ENCODE measurements at places on chromosomes 1 and 21.

DNA sequence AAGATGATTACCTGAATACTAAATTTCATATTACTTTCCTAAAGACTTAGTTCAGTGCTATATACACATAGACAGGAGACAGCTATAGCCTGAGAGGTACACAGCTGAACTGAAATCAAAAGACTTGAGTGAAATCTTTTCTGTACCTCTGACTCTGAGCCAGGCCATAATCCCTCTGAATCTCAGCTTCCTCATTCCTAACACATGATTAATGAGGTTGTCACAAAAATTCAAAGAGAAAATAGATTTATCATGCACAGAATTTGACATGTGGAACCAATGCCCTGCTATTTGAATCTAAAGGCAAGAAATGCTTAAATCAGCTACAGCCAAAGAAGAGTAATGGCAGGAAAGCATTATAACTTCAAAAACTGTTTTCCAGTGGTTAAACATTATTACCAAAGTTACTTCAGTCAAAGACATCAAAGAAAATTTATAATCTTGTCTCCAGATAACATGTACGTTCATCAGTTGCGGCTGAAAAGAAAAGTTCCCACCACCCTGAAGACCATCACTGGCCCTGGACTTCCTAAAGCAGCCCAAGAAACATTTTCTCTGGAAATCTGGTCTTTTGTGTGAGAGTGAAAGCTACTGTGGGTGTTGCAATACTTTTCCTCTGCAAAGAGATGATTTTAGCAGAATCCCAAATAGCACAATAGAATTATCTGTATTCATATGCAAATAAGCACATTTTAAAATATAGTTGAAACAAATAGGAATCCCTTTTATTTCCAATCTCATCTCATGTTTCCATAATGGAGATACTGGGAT lies 13.8 kb upstream of the ATP1A1 start:
- H3K4me3 ChIP-seq = no peak overlapping the region
- DNase-seq = no peak
- H3K27ac ChIP-seq = no peak overlapping the region
- H3K36me3 ChIP-seq = no peaks in the 10 kb centered on the region
- no peaks in the 10 kb centered on the region for H3K4me1 ChIP-seq

GRCh38 chr1:217139513-217139912 lies 416.3 kb upstream of the ESRRG start:
- no peak overlapping the region for H3K27ac ChIP-seq
- no peaks in the 10 kb centered on the region for H3K36me3 ChIP-seq
- no peak overlapping the region for H3K4me3 ChIP-seq

- H3K27ac ChIP-seq = no peak overlapping the region
- peaks cover 29% of the 10 kb centered on the region for H3K36me3 ChIP-seq
- DNase-seq = no peak
These were observed 5.4 kb upstream of the KNCN start for GRCh38 chr1:46556822-46557221.

DNA sequence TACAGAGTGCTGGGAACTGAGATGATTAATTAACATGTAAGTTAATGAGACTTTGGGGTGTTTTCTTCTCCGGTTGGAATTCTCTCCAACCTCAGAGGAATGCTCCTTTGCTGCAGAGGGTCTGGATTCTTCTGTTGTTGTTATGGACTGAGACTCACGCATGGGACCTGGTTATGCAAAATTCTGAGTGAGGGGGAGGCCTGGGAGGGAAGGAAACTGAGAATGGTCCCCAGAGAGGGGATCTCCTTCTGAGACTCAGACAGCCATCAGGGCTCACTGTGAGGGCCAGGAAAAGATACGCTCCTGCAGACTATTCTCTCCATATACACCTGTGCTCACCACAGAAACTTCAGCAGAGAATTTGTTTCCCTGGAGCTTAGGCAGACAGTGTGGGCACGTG lies 56.3 kb downstream of the HTR6 start:
- H3K36me3 ChIP-seq = peaks cover 4% of the 10 kb centered on the region
- peaks cover 34% of the 10 kb centered on the region for H3K4me1 ChIP-seq
- H3K4me3 ChIP-seq = no peak overlapping the region
- DNase-seq = no peak

GRCh38 chr1:163608979-163609378 lies 287.2 kb downstream of the NUF2 start:
- H3K27ac ChIP-seq = no peak overlapping the region
- H3K27me3 ChIP-seq = no peaks in the 10 kb centered on the region
- no peak for DNase-seq
- H3K36me3 ChIP-seq = no peaks in the 10 kb centered on the region
- H3K4me3 ChIP-seq = no peak overlapping the region

GRCh38 chr1:175887521-175887920 lies 144.1 kb upstream of the TNR start:
- no peaks in the 10 kb centered on the region for H3K36me3 ChIP-seq
- no peak overlapping the region for H3K4me3 ChIP-seq
- peaks cover 50% of the 10 kb centered on the region for H3K4me1 ChIP-seq

DNA sequence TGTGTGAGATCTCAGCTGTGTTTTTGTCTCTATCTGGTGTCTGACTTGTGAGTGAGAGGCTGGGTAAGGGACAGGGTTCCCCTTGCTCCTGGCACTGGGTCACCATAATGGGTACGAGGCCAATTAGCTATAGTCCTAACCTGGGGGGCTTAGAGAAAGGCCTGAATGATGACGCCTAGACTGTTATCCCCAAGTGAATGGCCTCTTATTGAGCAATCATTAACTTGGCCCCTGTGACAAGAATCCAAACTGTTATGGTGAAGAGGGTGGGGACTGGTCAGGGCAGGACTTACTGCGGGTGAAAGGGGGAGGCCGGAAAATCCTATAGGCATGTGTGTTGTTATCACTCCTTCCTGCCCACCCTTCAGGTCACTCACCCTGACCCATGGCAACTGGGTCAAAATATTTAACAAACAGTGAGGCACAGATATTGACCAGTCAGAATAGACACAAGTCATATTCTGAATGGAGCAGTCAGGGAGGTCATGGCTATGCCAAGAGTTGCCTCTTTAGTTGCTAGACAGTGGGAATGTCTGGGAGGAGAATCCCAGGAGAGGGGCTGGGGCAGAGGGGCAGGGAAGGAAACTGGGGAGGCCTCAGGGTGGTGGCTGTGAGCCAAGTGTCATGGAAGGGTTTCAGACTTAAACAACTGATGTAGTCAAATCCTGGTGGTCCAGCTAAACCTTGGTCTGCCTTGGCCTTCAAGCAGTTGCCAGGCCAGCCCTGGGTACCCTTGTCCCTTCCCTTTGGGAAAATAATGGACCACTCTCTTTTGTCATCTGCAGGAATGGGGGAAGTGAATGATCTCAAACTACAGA lies 3.2 kb downstream of the NR0B2 start:
- H3K27me3 ChIP-seq = no peaks in the 10 kb centered on the region
- no peaks in the 10 kb centered on the region for H3K36me3 ChIP-seq
- DNase-seq = no peak
- H3K4me1 ChIP-seq = no peaks in the 10 kb centered on the region
- H3K4me3 ChIP-seq = no peak overlapping the region
- no peak overlapping the region for H3K27ac ChIP-seq

GRCh38 chr1:25573591-25573930 lies 30.2 kb downstream of the LDLRAP1 start:
- H3K4me3 ChIP-seq = no peak overlapping the region
- DNase-seq = no peak
- H3K4me1 ChIP-seq = peaks cover 33% of the 10 kb centered on the region
- no peaks in the 10 kb centered on the region for H3K36me3 ChIP-seq
- no peak overlapping the region for H3K27ac ChIP-seq

- H3K27ac ChIP-seq = no peak overlapping the region
- no peak overlapping the region for H3K4me3 ChIP-seq
- DNase-seq = no peak
- H3K36me3 ChIP-seq = no peaks in the 10 kb centered on the region
These were observed 17.4 kb downstream of the SDC3 start for GRCh38 chr1:30891227-30891552.

- no peak for DNase-seq
- peaks cover 7% of the 10 kb centered on the region for H3K4me1 ChIP-seq
- no peak overlapping the region for H3K4me3 ChIP-seq
- no peaks in the 10 kb centered on the region for H3K36me3 ChIP-seq
- H3K27me3 ChIP-seq = no peaks in the 10 kb centered on the region
These were observed 40.4 kb upstream of the SLC30A1 start for GRCh38 chr1:211619033-211619996.

DNA sequence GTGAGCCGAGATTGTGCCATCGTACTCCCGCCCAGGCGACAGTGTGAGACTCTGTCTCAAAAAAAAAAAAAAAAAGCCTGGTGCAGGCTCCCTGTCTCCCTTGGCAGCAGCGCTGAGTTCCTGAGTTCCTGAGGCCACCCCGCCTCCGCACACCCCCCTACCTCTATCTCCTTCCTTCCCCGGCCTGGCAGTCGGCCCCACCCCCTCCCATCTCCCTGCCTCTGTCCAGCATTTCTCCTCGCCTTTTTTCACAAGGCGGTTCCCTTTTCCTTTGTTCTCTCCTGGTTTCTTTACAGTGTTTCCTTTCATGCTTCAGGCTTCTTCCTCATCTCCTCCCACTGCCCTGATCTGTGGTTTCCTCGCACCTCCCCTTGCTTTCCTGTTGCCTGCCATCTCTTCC lies 2.7 kb downstream of the RORC start:
- no peak for DNase-seq
- no peaks in the 10 kb centered on the region for H3K4me1 ChIP-seq
- H3K4me3 ChIP-seq = no peak overlapping the region
- no peaks in the 10 kb centered on the region for H3K27me3 ChIP-seq
- H3K36me3 ChIP-seq = no peaks in the 10 kb centered on the region
- H3K27ac ChIP-seq = no peak overlapping the region

DNA sequence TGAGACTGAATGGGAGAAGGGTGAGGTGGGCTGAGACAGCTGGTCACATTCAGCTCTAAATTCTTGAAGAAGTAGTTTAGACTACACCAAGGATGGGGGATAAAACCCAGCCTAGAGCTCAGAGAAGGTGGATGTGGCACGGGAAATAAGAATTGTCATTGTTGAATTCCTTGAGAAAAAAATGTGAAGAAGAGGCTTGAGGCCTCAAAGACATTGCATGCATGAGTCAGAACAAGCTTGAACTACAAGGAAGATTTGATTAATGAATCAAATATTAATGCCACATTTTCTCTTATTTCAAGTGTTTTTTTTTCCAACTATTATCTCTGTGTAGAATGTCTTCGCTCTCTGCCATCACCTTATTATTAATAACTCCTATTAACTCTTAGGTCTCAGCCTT lies 58.9 kb downstream of the MAP3K7CL start:
- H3K27ac ChIP-seq = no peak overlapping the region
- DNase-seq = no peak
- H3K27me3 ChIP-seq = no peaks in the 10 kb centered on the region

GRCh38 chr1:12229835-12230548 lies at the start of gene VPS13D:
Gene VPS13D, plus strand, starts transcription at chr1:12230030. Its CDS starts 4,237 bp downstream, at chr1:12234267.
- no peaks in the 10 kb centered on the region for H3K36me3 ChIP-seq
- DNase-seq = peak; percentile 37
- peak within 1 kb of the TSS; percentile 80 for H3K27ac ChIP-seq
- H3K4me3 ChIP-seq = peak within 1 kb of the TSS; percentile 89
- H3K27me3 ChIP-seq = no peaks in the 10 kb centered on the region

GRCh38 chr1:27275696-27276095 lies 41.3 kb downstream of the WDTC1 start:
- no peaks in the 10 kb centered on the region for H3K36me3 ChIP-seq
- H3K4me3 ChIP-seq = no peak overlapping the region
- H3K27ac ChIP-seq = no peak overlapping the region
- H3K4me1 ChIP-seq = no peaks in the 10 kb centered on the region
- no peak for DNase-seq

- H3K36me3 ChIP-seq = no peaks in the 10 kb centered on the region
- no peak for DNase-seq
- H3K4me3 ChIP-seq = no peak overlapping the region
- H3K27me3 ChIP-seq = no peaks in the 10 kb centered on the region
- H3K4me1 ChIP-seq = peaks cover 5% of the 10 kb centered on the region
These were observed 21.0 kb downstream of the S100A10 start for GRCh38 chr1:151972542-151973248.

DNA sequence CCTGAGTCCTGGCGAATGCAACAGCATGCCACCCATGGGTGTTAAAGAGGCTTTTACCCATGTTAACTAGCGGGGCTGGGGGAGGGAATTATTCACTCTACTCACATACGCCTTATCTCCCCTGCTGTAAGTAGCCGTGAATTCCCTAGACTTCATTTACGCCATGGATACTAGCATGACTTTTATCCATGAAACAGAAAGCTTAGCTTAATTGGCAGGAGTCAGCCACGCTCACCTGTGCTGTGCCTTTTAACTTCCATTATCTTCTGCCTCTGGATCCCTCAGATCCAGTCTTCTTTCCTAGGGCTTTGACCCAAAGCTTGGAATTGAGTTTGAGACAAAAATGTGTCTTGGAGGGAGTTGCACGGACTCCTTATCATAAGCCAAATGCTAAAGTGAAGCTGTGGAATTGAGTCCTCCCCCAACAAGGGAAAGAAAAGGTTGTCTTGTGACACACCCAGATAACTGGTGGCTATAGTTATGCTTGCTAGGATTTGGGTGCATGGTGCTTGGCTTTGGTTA lies 9.7 kb upstream of the NASP start:
- H3K4me3 ChIP-seq = no peak overlapping the region
- no peak overlapping the region for H3K27ac ChIP-seq
- no peaks in the 10 kb centered on the region for H3K27me3 ChIP-seq
- H3K36me3 ChIP-seq = peaks cover 7% of the 10 kb centered on the region
- no peaks in the 10 kb centered on the region for H3K4me1 ChIP-seq

DNA sequence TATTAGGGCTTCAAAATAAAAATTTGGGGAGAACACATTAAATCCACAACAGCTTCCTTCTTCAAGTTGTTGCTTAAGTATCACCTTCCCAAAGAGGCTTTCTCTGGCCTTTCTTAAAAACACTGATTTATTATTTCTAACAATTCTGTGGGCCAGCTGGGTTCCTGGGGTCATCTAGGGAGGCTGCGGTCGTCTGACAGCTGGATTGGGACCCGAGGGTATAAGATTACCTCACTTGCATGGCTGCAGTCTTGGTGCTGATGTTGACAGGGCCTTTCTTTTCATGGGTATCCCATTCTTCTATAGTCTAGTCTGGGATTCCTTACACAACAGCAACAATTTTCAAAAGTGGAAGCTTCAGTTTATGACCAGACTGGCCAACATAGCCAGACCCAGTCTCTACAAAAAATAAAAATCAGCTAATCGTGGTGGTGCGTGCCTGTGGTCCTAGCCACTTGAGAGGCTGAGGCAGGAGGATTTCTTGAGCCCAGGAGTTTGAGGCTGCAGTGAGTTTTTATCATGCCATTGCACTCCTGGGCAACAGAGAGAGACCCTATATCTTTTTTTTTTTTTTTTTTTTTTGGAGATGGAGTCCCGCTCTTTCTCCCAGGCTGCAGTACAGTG lies 46.1 kb upstream of the ZNF326 start:
- no peaks in the 10 kb centered on the region for H3K4me1 ChIP-seq
- no peaks in the 10 kb centered on the region for H3K36me3 ChIP-seq
- H3K27ac ChIP-seq = no peak overlapping the region
- no peaks in the 10 kb centered on the region for H3K27me3 ChIP-seq

GRCh38 chr1:153490272-153491051 lies 30.0 kb upstream of the S100A7 start:
- H3K36me3 ChIP-seq = no peaks in the 10 kb centered on the region
- H3K4me3 ChIP-seq = peak overlapping the region; percentile 36
- peaks cover 77% of the 10 kb centered on the region for H3K4me1 ChIP-seq
- peak; percentile 74 for DNase-seq

Data from thoracic aorta (tissue), 2 donors.